ENCODE measurements at places on chromosomes 1 and 21. TPM values are rescaled to one million over a fixed set of nuclear protein-coding genes. Genes with fewer than 3 reads are reported as not detected.

DNA sequence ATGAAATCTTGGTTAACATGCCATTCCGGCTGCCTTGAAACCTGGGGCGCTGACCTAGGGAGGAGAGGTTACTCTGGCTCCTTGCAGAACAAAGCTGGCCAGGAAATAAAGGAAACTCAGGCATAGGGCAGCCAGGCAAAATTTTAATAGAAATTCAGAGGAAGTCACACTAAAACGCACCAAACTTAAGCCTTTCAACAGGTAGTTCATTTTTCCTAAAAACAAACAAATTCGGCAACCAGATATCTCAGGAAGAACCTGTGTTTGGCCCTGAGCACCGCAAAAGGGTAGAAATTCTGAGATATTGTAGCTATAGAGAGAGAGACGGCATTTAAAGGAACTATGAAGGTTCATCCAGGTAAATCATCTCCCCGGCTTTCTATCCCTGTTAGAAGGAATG is 13.1 kb downstream of the LYST start:
- no peak for DNase-seq

GRCh38 chr1:119896303-119896702 is at the start of gene ADAM30:
TSS of gene ADAM30 (minus strand) at chr1:119896515. CDS start at chr1:119896336, 179 bp downstream.
- DNase-seq, result no peak

- no peak for DNase-seq
Observed at GRCh38 chr1:156471496-156472490, 28.8 kb downstream of the MEF2D start.

GRCh38 chr1:185016880-185017279 is 28.5 kb upstream of the RNF2 start:
- DNase-seq, result no peak

GJB4 gene
- 0.05 TPM for total RNA-seq

DNA sequence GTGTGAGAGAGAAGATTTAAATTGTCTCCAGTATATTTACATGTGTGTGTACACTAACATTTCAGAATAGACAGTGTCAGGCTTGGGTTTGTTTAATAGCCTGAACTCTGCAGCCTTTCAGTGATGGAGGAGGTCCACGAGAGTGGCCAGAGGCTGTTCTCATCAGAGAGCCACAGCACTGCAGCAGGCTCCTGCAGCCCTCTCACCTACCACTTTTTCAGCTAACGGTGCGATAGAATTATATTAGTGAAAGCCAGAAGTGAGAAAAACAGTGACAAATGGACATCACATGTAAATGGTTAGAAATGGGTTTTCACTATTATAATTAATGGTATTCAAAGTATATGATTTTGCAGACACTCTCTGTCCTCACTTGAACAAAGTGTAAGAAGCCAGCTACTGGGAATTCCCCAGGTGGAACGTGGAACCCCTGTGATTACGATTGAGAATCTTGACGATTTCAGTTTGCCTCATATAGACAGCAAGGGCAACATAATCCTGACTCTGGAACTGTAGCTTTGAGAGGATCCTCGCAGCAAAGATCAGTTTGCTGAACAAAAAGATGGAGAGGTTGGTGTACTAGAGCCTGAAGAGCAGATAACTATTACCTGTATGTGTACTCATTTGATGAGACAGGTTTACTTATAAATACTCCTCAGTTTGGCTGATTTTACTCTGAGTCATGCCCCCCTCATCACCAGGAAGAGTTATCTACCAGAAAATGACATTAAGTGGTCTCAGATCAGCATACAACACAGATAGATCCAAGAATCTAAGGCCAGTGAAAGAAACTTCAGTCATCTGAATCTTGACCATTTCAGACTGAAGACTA is 31.4 kb downstream of the IFI16 start:
- DNase-seq, result no peak

DNA sequence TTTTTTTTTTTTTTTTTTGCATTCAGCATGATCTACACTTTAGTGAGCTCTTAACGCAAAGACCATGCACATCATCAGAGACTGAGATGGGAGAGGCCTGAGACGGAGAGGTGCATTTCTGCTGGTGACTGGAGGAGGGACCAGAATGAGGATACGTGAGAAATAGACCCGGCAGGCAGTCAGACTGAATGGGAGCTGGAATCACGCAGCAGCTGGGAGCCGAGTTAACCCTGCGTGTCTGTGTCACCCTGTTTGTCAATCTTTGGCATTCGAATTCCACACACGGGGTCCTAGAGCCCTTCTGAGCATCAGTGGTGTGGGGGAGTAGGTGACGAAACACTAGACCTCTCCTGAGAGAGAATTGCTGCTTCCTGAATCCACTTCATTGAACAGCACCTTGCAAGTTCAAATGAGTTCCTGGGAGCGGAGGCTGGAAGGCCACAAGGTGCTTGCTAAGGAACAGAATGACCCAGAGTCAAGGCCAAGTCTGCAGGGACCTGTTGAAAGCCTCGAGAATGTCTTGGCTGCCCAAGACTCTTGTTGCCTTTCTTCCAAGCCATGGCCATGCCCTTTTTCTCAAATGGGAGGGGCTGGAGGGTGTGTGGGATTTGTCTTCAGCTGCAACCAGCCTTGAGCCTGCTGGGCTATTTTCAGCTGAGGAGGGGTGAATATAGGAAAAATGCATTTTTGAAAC is 123.3 kb downstream of the CNIH3 start:
- no peak for DNase-seq

LPAR3 gene
- 0.17 TPM for total RNA-seq

GRCh38 chr1:36350659-36351226 is 27.3 kb upstream of the EVA1B start:
- peak; percentile 79 for DNase-seq

- no peak for DNase-seq
Observed at GRCh38 chr1:2209400-2210083, 15.0 kb upstream of the FAAP20 start.
